ENCODE measurements at places on chromosomes 2 and 18.
A peak's percentile ranks its signal among the peaks of the same experiment; 100 is the strongest.

- DNase-seq: no peak
Measured at GRCh38 chr2:239467281-239467955, 66.6 kb upstream of the HDAC4 start.

- no peak for DNase-seq
Measured at GRCh38 chr18:72674710-72675109, 130.6 kb upstream of the CBLN2 start.

GRCh38 chr2:75100011-75100800 is 99.1 kb downstream of the TACR1 start:
- no peak for DNase-seq

- DNase-seq: no peak
Measured at GRCh38 chr2:37340637-37341036, 3.8 kb upstream of the QPCT start.

DNA sequence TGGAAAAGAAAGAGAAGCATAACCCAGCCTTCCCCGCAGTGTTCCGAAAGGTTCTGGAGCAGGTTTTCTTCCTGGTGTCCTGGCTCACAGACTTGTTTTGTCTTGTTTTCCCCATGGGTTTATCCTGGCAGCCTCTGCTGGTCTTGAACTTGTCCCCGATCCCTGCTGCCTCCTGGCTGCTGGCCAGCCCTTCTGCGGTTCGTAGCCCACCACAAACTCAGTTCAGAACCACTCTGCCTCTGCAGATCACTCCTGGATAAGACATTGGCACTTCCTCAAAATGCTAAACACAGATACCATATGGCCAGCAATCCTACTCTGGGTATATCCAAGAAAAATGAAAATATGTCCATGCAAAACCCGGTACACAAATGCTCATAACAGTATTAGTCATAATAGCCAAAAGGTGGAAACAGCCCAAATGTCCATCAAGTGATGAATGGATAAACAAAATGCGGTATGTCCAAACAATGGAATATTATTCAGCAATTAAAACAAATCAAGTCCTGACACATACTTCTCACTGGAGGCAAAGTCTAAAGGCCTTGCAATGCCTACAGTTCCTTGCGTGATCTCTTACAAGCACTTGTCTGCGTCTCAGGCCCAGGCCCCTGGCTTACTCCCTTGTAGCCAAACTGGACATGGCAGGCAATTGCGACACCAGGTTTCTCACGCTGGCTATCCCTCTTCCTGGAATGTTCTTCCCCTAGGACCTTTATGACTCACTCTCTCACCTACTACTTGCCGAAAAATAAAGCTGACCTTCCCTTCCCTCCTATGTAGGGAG is 28.0 kb upstream of the ARHGEF4 start:
- DNase-seq: no peak

GRCh38 chr18:14937271-14937670 is 189.3 kb downstream of the ANKRD30B start:
- peak; percentile 7 for DNase-seq

DNA sequence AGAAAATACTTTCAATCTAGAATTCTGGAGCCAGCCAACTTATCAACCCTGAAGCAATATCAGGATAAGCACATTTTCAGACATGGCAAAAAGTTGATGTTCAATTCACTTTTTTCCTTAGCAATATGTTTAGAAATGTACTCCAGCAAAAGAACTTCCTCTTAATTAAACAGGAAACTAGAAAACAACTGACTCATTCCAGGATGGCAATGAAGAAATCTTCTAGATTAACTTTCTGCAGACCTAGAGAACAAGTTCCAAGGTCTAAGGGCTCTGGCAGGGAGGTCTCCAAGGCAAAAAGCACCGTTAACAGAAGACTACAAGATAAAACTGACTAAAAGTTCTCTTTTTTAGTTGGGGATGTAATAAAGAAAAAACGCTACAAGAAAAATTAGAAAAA is 69.2 kb upstream of the VWC2L start:
- DNase-seq: no peak

DNA sequence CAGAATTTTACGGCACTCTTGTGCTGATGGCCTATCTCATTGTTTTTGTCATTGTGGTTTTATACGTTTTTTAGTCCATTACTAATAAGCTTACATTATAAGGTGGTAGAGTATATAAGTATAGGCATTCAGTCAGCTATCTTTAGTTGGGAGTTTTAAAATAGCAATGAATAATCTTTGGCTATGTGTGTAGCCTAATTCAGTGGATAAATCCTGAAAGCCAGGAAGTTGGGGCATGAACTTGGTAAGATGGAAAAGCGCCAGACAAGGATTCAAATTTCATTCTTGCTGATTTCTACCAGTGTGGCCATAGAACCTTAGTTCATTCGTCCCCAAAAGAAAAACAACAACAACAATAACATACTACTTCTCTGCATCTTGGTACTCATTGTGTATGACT is 31.2 kb downstream of the EPC2 start:
- no peak for DNase-seq

DNA sequence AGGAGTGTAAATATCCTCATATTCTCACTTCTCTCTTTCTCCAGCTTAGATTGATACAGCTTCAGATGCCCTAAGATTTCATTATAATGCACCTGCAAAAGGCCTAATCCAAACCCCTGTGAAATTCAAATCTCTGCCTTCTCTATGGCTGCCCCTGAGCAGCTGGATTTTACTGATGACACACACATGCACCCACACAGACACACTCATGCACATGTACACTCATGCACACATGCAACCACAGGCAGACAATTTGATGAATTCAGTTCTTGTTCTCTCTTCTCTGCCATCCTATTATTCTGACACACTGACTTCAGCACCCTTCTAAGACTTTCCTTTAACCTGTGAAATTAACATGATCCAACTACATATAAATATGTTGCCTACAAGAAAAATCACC is 563.2 kb downstream of the RNF144A start:
- DNase-seq: no peak

GRCh38 chr2:59167514-59167913 is 926.4 kb upstream of the FANCL start:
- peak; percentile 98 for DNase-seq

Measured in NCI-H146 (cell line).